ENCODE measurements at places on chromosomes 16 and 17.

- DNase-seq = peak; percentile 88
Observed at GRCh38 chr16:88303890-88304819, 78.6 kb upstream of the ZNF469 start.

GRCh38 chr16:87165885-87166284, 151.3 kb downstream of the C16orf95 start:
- DNase-seq = no peak

DNA sequence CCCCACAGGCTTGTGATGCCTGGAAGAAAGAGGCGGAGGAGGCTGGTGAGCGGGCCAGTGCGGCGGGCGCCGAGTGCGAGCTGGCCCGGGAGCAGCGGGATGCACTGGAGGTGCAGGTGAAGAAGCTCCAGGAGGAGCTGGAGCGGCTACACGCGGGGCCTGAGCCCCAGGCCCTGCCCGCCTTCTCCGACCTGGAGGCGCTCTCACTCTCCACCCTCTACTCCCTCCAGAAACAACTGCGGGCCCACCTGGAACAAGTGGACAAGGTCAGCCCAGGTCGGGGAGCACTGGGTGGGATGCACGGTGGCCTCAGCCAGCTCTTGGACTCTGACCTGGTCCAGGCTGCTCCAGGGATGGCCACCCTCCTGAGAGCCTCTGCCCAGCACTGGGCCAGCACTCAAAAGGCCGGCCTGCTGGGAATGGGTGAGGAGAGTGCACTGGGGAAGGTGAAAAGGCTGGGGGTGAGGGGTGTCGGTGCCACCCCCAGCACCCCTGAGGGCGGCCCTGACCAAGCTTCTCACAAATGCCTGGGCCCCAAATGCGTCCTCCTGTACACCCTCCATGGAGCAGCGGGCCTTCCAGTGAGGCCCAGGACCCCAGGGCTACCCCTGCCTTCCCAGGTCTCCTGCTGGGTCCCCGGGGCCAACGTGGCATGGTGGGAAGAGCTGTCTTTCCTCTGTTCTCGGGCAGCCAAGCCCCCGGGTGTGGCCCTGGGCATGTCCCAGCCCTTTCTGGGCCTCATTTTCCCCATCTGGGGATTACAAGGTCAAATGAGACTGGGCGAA, 20.8 kb downstream of the UNC13D start:
- no peak for DNase-seq

GRCh38 chr17:10186771-10187410, 11.5 kb downstream of the GAS7 start:
- DNase-seq = no peak

GRCh38 chr17:62625184-62625869, 2.1 kb upstream of the MRC2 start:
- DNase-seq = no peak

DNA sequence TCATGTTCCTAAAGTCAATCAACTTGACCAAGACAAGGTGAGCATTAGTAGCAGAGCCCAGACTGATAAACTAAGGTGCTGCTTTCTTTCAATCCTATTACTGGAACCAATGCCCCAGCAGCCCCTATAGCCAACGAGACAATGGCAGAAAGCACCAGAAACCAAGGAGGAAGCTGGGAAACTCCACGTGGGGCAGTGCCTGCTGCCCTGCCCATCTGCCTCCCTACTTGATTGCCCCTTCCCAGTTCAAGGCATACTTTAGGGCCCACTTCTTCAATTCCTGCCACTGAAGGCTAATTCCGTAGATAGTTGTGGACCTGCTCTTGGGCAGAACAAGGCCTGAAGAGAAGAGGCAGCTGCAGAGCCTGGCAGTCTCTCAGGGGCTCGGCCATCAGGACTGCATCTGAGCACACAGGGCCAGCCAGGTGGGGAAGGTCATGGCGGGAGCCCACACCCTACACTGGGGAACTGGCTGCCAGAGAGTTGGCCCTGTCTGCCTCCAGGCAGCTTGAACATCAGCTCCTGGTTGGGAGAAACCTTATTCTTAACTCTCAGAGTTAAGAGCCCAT, 30.9 kb downstream of the WSB1 start:
- DNase-seq = no peak

DNA sequence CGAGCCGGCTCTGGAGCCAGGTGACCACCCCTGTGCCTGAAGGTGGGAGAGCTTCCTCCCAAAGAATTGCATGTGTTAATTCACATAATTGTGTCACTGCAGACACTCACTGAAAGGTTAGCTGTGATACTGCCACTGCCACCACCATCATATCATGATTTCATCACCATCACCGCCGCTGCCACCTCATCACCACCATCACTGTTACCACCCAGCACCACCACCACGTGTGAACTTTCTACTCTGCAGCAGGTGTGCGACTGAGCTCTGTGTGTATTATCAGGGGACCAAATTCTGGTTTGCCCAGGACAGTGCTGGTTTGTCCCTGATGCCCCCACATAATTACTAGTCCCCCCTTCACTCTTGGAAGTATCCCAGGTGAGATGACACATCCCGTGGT, 15.2 kb downstream of the BCAR1 start:
- DNase-seq = no peak

DNA sequence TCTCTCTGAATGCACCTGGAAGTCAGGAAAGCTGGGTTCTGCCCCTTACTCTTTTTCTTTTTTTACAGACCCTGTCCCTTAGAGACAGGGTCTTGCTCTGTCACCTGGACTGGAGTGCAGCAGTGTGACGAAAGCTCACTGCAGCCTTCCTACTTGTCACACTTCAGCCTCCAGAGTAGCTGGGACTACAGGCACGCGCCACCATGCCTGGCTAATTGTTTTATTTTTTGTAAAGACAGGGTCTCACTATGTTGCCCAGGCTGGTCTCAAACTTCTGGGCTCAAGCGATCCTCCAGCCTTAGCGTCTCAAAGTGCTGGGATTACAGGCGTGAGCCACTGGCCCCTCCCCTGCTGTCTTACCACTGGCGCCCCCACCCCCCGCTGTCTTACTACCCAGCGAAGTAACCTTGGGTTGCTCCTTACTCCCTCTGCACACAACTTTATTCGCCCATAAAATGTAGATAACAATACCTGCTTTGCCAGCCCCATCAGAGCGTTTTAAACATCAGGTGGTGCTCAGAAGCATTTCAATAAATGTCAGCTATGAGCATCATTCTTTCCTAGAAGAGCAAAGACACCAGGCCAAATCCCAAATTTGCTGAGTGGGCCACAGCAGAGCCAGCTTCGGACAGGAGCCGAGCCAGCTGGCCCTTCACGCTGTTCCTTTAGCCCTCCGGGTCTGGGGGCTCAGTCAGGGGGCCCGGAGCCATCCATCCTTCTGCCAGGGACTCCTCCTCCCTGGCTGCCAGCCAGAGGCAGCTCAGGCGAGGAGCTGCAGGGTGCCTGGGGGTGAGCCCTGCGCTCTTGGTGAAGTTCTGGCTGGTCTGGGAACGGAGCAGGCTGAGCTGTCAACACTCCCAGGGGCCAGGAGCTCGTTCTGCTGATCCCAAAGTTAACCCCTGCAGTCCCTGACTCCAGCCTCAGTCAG, 24.4 kb downstream of the SRL start:
- no peak for DNase-seq

DNA sequence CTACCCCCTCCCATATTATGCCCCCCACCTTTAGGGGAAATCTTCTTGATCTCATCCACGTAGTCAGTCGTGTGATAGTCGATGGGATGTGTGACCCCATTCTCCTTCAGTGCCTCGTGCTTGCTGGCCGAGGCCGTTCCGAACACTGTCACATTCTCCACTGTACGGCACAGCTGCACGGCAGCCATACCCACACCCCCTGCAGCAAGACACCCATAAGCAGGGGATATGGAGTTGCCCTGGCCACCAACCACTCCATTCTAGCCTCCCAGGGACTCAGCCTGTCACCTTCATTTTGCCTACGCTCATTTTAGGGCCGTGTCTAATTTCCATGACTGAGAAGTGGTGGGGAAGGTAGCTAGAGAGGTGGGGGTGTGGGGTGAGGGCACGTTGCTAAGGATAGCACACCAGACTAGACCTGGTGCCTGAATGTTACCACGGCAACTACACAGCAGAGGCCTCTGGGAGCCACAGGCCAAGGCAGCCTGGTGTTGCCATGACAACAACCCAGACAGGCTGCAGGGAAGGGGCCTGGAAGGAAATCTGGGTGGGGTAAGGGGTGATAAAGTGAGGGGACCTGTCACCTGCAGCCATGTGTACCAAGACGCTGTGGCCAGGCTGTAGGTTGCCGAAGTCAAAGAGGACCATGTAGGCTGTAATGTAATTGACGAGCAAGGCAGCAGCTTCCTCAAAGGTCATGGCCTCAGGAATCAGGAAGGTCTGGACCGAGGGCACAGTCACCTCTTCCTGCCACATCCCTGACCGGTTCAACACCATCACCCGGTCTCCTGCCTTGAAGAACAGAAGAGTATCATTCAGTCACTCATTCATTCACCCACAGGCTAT, 4.0 kb downstream of the VAT1 start:
- no peak for DNase-seq

DNA sequence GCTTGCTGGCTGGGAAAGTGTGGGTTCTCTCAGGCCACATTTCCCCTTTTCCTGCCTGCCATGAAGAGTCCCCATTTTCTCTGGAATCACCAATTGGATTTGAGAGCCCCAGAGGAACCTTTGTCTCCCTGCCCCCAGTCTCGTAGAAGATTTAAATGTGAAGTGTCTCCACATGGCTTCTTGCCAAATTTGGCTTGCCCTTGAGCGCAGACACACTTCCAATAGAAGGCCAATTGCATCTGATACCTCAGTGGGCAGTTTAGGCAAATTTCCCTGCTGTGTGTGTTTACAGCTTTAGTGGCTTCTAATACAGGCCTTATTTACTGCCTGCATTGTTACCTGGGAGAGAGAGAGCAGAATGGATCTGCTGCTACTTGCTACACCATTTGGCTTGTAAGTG, 29.7 kb downstream of the CDK5R1 start:
- no peak for DNase-seq

- DNase-seq = no peak
Observed at GRCh38 chr16:57610611-57611010, 17.8 kb upstream of the ADGRG1 start.

- no peak for DNase-seq
Observed at GRCh38 chr16:1541293-1542165, 8.1 kb downstream of the TMEM204 start.

DNA sequence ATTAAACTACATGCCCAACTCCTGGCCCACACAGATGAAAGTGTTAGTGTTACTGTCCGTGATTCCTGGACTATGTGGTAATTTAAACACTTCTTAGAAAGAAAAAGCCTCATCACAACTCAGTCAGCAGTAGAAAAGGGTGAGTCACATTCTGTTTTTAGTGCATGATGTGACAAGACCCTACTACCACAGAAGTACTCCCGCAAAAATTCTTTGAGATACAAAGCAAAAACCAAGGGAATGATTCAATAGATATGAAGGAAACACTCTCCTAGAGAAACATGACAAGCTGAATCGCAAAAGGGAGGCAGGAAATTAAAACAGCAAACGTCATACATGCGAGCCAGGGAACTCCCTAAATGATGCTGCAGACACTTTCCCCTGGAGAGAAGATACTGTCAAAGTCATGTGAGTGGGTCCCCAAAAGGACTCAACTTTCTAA, 14.4 kb downstream of the SNN start:
- peak; percentile 36 for DNase-seq

- peak; percentile 69 for DNase-seq
Observed at GRCh38 chr17:49575679-49576087, at the start of gene NXPH3. NXPH3 (plus strand) TSS chr17:49575871; CDS start chr17:49576220, 349 bp downstream.

DNA sequence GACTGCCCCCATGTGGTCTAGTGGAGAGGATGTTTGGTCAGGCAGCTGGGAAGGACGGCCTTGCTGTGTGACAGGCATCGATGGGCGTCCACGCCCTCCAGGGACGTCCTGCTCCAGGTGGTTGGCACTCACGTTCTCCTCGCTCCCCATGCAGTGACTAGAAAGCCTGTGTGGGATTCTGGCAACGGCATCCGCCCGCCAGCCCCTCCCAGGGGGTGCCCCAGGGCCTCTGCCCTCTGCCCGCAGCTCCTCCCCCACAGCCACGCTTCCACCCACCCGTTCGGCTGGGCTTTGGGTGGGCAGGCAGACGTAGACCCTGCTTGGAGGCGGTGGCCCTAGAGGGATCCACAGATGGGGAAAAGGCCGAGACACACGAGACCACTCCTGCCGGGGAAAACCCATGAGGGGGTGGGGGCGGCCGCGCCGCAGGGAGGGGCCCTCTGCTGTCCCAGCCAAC, 4.7 kb upstream of the IL17C start:
- DNase-seq = peak; percentile 57

GRCh38 chr17:43085474-43085873, 39.7 kb downstream of the BRCA1 start:
- no peak for DNase-seq

DNA sequence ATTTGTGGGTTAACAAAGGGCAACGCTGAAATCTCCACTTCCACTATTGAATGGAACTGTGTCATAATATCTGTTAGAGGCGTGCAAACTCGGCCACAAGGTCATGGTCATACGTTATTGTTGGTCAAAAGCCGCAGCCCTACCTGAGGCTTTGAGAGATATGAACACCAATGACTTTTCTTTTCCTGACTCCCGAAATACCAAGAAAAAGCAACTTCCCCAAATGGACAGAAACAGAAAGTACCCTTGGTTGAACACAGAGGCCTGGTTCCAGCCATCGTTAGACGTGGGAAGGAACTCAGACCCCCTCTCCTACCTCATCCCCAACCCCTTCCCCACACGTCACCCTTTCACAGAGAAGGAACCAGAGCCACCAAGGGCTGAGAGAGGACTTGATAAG, 1.4 kb upstream of the PIK3R5 start:
- DNase-seq = no peak

DNA sequence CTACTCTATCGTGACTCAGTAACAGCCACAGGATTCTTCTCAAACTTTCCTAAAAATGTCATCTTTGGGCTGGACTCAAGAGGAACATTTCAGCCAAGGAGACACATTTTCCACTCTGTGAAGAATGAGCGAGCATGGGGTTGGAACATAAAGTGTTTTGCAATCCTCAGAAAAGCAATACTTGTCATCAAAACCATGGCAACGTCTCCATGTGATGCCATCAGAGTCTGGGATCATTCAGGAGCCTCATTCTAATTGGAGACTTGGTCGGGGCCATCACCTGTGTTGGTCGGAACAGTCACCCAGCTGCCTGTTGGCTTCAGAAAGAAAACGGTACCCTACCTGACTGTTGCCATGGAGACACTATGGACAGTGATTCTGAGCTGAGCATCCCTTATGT, 25.5 kb downstream of the MYOCD start:
- DNase-seq = no peak

DNA sequence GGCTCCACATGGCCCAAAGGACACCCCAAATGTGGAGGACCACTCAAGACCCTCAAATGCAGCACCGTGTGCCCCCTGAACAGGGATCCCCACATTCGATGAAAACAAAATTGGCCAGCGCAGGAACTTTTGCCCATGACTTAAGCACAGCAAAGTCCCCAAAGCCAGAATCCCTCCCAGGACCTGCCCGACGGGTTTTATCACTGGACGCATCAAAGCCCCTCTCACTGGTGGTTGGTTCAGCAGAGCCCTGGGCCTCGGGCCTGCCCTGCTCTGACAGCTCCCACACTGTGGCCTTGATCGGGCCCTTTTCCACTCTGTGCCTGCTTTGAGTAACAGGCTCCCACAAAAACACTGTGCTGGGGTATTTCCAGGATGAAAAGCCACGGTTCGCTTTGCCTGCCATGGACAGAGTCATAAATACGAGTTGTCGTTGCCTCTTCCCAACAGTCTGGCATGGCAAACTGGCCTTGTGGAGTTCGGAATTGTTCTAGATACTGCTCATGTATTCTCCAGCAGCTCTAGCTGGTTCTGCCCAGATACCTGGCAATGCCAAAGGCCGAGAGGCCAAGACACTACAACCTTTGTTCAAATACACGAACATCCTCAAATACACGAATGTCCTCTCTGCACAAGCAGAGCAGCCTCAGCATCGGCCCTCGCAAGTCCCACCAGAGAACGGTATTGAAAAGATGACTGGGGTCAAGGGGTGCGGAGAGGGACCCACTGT, 46.4 kb downstream of the TBC1D16 start:
- DNase-seq = no peak

Measured in HTR-8/SVneo (cell line).